AG04450 (cell line): ENCODE measurements at places on chromosomes 2 and 18. TPM values are rescaled to one million over a fixed set of nuclear protein-coding genes. Genes with fewer than 3 reads are reported as not detected.

The CAVIN2 gene
- 22.0 and 26.1 TPM in 2 replicates for polyA plus RNA-seq

The ONECUT2 gene
- polyA plus RNA-seq: 0.01 TPM in 1 of 2 replicates, not detected in the other

The LTBP1 gene
- polyA plus RNA-seq: 517 and 522 TPM in 2 replicates

The GRHL1 gene
- 0.55 and 0.64 TPM in 2 replicates for polyA plus RNA-seq

The BMP10 gene
- not detected in 2 replicates for polyA plus RNA-seq

The COLEC12 gene
- polyA plus RNA-seq: 10.4 and 10.9 TPM in 2 replicates

The DUSP19 gene
- 2.3 and 3.6 TPM in 2 replicates for polyA plus RNA-seq

The ATOH8 gene
- 2.8 and 3.9 TPM in 2 replicates for polyA plus RNA-seq

The WNT6 gene
- not detected in 2 replicates for polyA plus RNA-seq

The OR6B2 gene
- polyA plus RNA-seq: not detected in 2 replicates

The MARCO gene
- not detected in 2 replicates for polyA plus RNA-seq
